ENCODE measurements at places on chromosomes 5 and 9. TPM values are rescaled to one million over a fixed set of nuclear protein-coding genes. Genes with fewer than 3 reads are reported as not detected.

APBB3 gene
- total RNA-seq, result 32.6 TPM

DNM1 gene
- 31.9 TPM for total RNA-seq

CARD9 gene
- total RNA-seq, result 4.3 TPM

ZNF346 gene
- total RNA-seq, result 21.0 TPM

GBGT1 gene
- 5.1 TPM for total RNA-seq

PCDHGC3 gene
- total RNA-seq, result 104 TPM

SLCO6A1 gene
- not detected for total RNA-seq

SOWAHA gene
- 0.10 TPM for total RNA-seq

GPR150 gene
- not detected for total RNA-seq

TXNDC8 gene
- total RNA-seq, result not detected

TAF11L5 gene
- not detected for total RNA-seq

TMEM174 gene
- total RNA-seq, result not detected

TMEFF1 gene
- 3.0 TPM for total RNA-seq

EIF4E1B gene
- not detected for total RNA-seq

IFNA21 gene
- total RNA-seq, result not detected

IL33 gene
- total RNA-seq, result 21.3 TPM

CCL28 gene
- total RNA-seq, result 13.0 TPM

DRD1 gene
- 0.21 TPM for total RNA-seq

CNTRL gene
- 19.8 TPM for total RNA-seq

RAB3C gene
- 0.21 TPM for total RNA-seq

SLC4A9 gene
- total RNA-seq, result 1.6 TPM

ITK gene
- 4.4 TPM for total RNA-seq

RABL6 gene
- 55.0 TPM for total RNA-seq

SPINK4 gene
- total RNA-seq, result not detected

SPARC gene
- total RNA-seq, result 1,607 TPM

ACOT12 gene
- total RNA-seq, result not detected
